Non-pigmented ciliary epithelial cell (primary cell): ENCODE measurements at places on chromosomes 4 and X.

- DNase-seq = no peak
These were observed 62.8 kb downstream of the PPP1R2C start for GRCh38 chrX:42714981-42715700.

DNA sequence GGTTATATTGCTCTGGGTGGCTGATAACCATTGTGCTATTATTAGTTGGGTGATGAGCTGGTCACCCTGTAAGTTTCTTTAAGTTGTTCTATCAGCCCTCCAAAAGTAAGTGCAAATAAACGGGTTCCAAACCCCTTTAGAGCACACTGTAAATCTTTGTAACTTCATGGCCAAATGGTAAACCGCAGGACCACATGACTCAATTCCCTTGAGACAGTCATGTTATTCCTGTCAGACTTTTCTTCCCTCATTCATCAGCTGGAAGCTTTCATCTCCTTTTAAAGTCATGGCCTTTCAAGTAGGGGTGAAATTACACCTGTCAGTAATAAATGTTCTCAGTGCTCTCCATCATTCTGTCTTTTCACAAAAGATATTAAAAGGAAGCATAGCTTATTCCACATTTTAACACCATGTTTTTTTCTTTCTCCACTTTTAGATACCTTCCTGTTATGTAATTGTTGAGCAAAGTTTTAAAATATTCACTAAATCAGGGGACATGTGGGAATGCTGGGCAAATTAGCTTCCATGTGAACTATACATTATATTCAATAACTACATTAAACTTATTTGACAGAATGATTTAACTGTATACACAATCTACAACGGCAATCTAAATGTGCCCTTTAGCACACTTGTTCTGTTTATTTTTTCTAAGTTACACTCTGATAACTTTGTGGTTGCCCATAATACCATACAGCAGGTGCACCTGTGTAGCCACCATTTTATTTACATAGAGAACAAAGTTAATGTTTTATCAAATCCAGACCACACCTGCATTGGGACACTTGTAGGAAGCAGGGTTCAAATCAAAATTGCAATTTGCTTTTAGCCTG, 275.5 kb downstream of the CFAP299 start:
- DNase-seq = no peak

DNA sequence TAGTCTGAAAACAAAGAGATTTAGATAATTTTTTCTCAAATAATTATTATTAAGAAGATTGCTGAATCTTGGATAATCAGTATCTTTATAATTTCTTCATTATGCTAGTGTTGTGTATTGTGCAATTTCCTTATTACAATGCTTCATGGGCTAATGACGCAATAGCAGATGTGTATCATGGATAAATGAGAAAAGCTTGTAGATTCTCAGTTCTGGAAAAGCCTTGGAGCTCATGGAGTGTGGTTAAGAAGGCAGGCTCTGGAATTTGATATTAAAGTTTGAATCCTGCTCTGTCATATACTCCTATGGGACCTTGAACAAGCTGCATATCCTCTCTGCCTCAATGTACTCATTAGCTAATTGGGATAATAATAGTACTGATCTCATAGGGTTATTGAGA, 18.9 kb upstream of the CXCL8 start:
- DNase-seq = no peak

DNA sequence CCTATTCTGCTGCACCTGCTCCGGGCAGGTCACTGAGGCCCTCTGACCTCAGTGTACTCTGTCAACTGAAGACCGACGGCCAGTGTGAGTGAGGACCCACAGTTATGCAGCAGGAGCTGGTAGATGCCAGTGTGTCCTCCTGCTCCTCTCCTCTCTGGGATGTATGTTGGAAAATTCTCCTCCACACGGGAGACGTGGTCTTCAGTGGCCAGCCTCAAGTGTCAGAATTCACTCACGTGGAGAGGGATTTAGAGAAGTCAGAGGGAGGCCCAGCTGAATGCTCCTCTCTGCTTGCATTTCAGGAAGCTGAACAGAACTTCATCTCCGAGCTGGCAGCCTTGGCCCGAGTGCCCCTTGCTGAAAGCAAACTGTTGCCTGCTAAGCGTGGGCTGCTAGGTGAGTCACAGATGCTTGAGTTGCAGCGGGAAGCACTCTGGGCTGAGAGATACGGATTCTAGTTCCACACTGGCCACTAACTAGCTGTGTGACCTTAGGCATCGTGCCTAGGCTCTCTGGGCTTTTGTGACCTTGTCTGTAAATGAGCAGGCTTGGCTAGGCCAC, 83.6 kb downstream of the CRMP1 start:
- DNase-seq = no peak

DNA sequence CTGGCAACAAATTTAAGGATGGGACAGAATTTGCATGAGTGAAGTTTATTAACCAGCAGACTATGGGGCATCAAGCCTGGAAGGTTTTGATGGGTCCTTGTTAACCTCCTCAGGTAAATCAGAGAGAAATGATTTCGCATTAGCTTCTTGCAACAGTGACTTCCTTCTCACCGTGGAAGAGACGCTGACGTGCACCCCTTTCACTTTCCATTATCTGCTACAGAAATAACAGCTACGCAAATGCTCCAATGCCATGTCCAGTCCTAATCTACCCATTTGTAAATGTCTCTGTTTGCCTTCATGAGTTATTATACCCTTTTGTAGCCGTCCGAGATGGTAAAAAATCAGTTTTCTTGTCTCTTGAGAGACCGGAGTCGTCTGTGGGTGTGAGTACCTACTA, 100.3 kb downstream of the SLC34A2 start:
- no peak for DNase-seq

GRCh38 chrX:30246769-30247489, at the start of gene MAGEB1:
Gene MAGEB1, plus strand, starts transcription at chrX:30247146. Its CDS starts 3,348 bp downstream, at chrX:30250494.
- no peak for DNase-seq

DNA sequence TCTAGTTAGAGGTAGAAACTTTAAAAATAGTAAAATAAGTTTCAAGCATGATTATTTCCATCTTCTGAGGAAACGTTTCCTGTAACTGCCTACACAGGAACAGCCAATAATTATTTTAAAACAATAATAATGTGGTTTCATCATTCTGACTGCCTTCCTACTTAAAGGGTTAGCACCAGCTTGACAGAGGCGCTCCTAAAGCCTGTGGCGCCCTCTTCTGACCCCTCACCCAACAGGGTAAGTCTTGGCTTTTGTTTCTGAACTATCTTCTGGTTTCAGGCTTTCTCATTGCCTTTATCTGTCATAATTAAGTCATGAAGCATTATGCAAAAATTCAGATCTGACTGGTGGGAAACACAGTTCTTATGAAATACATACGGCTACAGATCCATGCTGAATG, 96.7 kb downstream of the ITM2A start:
- no peak for DNase-seq

DNA sequence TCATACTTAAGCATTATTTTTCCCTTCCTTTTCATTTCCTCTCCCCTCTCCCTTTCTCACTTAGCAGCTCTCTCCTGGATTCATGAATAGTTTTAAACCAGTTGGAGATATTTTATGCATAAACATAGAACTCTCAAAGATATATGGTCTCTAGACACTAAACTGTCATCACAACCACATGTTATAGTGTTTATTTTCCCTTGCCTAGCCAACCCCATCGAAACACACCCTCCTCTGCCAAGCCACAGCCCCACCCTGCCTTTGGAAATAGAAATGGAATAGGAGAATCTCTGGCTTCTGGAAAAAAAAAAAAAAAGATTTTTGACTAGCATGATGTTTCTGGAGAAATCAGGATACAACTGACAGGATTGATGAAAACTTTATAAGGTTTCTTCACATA, 64.8 kb upstream of the RBPJ start:
- no peak for DNase-seq

GRCh38 chr4:121034017-121034416, 38.3 kb downstream of the NDNF start:
- DNase-seq = no peak

- no peak for DNase-seq
These were observed 51.4 kb upstream of the MSANTD1 start for GRCh38 chr4:3197366-3198105.

- DNase-seq = no peak
These were observed 39.2 kb upstream of the ASMTL start for GRCh38 chrX:1491851-1492349.

- no peak for DNase-seq
These were observed 212.1 kb upstream of the ATP6AP2 start for GRCh38 chrX:40368611-40369061.

DNA sequence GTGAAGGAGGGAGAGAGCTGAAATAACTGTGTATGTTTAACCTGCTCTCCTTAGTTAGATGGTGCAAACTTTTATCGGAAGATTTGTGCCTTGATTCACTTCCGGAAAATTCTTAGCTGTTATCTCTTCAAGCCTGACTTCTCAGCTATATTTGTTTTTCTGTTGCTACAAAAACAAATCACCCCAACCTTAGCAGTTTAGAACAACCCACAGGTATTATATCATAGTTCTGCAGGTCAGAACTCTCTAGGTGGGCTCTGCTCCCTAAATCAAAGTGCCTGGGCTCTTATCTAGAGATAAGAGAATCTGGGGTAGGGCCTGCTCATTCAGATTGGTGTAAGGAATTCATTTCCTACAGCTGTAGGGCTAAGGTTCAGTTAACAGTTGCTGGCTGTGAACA, 15.1 kb upstream of the CEP135 start:
- DNase-seq = no peak

DNA sequence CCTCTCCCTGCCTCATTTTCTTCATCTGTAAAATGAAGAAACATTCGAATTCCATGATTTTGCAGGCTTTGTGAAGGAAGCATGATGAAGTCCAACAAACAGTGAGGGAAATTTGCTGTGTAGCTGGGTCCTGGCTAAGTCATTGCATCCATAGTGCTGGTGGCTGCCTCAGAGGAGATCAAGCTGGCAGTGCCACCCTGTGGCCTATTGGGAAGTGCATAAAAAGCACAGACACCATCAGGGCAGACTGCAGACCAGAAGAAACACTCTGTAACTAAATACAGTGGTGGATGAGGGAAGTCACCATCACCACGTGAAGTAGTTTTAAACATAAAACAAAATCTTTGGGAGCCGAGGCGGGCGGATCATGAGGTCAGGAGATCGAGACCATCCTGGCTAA, 40.7 kb upstream of the DDX3X start:
- no peak for DNase-seq

- DNase-seq = no peak
These were observed 735.9 kb upstream of the TENM3 start for GRCh38 chr4:181507180-181507835.

GRCh38 chr4:18981234-18981615, 959.7 kb upstream of the LCORL start:
- DNase-seq = no peak

GRCh38 chrX:141989134-141989533, 85.4 kb downstream of the MAGEC1 start:
- DNase-seq = no peak

DNA sequence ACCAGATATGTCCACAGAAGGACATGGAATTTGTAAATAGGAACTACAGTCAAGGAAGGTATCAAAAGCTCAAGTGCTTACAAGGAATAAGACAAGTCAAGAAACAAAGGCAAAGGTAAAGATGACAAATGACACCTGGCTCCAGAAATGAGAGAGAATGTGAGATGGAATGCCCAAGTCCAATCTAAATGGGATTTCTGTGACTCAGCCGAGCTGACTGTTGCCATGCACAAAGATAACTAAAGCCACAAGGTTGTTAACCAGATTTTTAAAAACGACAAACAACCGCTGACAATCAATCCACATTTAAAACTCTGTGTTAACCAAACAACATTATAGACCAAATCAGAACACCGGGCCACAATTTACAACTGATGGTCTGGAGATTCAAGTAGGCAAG, 1.1 kb downstream of the NFXL1 start:
- no peak for DNase-seq

DNA sequence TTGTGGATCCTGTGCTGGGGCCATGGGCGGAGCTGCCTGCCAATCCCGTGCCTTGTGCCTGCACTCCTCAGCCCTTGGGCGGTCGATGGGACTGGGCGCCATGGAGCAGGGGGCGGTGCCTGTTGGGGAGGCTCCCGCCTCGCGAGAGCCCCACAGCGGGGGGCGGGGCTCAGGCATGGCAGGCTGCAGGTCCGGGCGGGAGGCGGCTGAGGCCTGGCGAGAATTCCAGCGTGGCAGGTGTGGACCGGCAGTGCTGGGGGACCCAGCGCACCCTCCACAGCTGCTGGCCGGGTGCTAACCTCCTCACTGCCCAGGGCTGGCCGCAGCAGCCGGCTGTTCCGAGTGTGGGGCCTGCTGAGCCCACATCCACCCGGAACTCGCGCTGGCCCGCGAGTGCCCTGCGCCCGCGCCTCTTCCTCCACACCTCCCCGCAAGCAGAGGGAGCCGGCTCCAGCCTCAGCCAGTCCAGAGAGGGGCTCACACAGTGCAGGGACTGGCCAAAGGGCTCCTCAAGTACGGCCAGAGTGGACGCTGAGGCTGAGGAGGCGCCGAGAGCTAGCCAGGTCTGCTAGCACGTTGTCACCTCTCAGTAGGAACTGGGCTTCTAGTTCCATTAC, 85.9 kb downstream of the GBA3 start:
- DNase-seq = no peak

DNA sequence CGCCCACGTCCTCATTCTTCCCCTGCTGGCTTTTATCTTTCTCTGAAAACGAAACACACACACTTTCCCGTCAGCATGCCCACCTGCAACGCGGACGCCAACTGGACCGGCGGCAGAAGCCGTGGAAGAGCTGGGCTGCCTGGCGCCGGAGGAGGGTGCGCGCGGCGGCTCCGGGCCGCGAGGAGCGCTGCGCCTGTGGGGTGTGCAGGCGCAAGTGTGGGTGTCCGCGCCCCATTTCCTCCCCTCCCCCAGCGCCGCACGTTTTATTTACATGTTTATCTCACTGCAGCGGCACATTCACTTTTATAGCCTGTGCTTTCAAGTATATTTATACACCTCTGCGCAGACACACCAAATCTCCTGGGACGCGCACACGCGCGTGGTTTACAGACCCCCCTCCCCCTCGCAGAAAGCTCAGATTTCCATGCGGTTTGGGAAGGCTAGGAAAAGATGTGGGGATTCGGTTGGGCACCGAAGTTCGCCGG, 1.5 kb downstream of the PITX2 start:
- no peak for DNase-seq

DNA sequence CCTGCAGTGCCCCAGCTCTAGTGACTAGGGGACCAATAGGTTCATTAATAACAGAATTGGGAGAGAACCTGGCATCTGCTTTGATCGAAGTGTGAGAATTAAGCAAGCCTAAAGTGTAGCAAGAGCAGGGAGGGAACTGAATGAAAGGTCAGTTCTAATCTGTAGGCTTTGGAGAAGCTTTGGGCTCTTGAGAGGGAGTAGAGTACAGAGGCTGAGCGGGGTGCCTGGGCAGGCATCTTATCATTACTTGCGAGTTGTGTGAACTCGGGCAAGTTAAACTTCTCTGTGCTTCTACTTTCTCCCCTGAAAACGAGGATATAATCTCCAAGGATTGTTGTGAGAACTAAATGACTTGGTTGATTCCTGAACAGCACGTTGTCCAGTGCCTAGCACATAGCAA, 906 bp upstream of the PARM1 start:
- no peak for DNase-seq

GRCh38 chrX:10557166-10557565, 63.2 kb downstream of the MID1 start:
- no peak for DNase-seq
